ENCODE measurements at places on chromosomes 2 and 18.

- no peak for DNase-seq
These were observed 7.5 kb upstream of the SCLY start for GRCh38 chr2:238053191-238053776.

- DNase-seq = no peak
These were observed 746.1 kb downstream of the LRP1B start for GRCh38 chr2:141384676-141385075.

DNA sequence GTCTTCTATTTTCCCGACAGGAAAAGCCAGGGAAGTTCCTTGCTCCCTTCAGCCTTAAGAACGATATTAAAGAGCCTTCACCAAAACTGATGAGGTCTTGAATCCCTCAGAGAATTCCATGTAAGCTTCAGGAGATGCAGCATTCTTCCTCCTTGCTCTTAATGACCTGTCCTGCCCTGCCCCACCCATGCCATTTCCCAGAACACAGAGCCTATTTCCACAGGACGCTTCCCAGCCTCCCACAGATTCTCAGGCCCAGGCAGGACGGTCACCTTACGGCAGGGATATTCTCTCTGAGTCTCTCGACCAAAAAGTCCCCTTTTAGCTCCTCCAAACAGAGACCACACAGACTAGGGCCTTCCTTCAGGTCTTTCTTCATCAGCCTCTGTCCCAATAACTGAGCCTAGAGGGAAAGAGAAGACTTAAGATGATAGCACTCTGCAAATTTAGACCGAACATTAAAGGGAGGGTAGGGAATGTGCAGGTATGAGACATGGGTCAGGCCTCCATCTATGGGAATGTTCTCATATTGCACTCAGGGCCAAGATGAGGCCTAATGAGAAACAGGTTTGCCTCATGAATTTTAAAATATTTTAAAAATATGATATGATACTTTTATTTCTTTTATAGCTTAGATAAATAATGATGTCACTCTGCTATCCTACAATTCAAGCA is 62.1 kb downstream of the COBLL1 start:
- DNase-seq = no peak

- no peak for DNase-seq
These were observed 1.1 kb downstream of the DSC3 start for GRCh38 chr18:31041271-31042083.

GRCh38 chr18:12336171-12336613 is 28.2 kb downstream of the TUBB6 start:
- DNase-seq = no peak

- DNase-seq = no peak
These were observed 33.1 kb upstream of the GTF2A1L start for GRCh38 chr2:48584551-48584950.

All from Panc1 (cell line).